ENCODE measurements at places on chromosomes 7 and 10.

GRCh38 chr10:67926951-67927350 lies 42.5 kb downstream of the SIRT1 start:
- no peak for DNase-seq

DNA sequence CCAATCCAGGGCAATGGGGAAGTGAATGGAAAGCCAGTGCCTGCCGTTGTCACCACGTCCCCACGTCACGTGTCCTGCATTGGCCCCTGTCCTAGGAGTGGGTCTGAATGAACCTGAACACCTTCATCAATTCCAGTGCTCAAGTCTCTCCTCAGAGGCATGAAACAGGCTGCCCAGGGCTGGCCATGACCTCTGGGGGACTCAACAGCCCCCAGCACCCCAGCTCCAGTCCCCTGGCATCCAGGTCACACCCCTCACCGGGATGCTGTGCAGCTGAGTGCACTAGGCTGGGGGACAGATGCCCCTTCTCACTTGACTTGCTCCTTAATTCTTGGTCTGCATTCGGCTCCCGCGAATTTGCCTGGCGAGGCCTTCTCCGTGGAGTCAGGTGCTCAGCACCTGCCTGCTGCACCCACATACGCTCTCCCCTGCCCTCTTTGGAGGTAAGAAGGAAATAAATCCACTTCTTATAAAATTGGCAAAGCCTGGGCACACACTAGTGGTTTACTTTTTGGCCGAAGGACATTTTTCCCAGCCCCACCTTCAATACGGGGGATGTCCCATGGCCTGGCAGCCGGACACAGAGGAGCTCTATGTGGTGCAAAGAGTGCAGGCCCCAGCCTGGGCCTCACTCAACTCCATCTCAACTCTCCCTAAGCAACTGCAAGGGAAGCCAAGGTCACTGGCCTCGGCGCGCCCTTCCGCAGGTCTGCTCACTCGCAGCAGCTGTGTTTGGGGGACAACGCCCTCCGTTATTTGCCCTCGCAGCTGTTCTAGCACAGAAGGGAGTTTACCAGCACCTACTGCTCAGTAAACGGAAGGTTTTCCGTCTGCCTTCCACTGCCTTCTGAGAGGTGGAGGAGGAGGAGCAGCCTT lies 77.6 kb upstream of the SHH start:
- no peak for DNase-seq

DNA sequence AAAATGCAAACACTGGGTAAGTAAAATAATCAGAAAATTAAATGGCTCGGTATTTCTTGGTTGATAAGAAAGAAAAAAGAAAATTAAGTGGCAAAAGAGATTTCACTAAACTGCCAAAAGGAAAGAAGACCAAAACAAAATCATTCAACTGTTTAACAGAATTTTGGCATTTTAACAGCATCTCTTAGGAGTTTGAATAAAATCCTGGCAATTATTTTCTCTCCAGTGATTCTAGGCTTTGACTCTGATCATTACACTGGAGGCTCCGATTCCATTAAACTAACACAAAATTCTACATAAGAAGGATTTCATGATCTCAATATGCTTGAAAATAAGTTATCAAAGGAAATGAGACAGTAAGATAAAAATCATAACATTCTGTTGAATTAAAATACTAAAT lies 62.3 kb downstream of the ARHGAP21 start:
- DNase-seq: no peak

GRCh38 chr7:105851064-105851463 lies 25.3 kb downstream of the ATXN7L1 start:
- DNase-seq: no peak

- DNase-seq: no peak
Measured at GRCh38 chr10:14438576-14438975, 107.9 kb upstream of the FRMD4A start.

Data from occipital lobe (tissue), 3 donors.